Left lung (tissue), 14 donors: ENCODE measurements at places on chromosomes 6 and 20. TPM values are rescaled to one million over a fixed set of nuclear protein-coding genes. Genes with fewer than 3 reads are reported as not detected.

AMD1 gene
- total RNA-seq: 45.4 TPM

SOX18 gene
- total RNA-seq: 69.2 TPM

TGM3 gene
- total RNA-seq: not detected

- no peak for DNase-seq
Measured at GRCh38 chr20:13101276-13101675, 92.5 kb downstream of the SPTLC3 start.

DNA sequence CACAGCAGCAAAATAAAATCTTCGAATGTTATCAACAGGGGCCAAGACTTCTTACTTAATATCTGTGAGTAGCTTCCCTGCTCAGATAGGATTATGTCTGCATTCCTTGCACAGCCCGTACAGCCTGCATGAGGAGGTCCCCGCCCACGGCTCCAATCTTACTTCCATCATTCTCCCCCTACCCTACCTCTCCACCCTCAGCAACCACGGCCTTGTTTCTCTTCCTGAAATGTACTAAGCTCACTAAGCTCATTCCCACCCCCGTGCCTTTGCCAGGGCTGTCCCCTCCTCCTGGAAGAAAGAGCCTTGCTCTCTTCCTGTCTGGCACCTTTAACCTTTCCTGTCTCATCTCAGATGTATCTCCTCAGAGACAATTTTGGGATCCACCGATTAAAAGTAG, 120.4 kb downstream of the BCAS1 start:
- DNase-seq: no peak
